CD4-positive, alpha-beta T cell treated with Interleukin-6 at 100 ng/mL for 8 hours (primary cell): ENCODE measurements at places on chromosomes 1 and 21.

DNA sequence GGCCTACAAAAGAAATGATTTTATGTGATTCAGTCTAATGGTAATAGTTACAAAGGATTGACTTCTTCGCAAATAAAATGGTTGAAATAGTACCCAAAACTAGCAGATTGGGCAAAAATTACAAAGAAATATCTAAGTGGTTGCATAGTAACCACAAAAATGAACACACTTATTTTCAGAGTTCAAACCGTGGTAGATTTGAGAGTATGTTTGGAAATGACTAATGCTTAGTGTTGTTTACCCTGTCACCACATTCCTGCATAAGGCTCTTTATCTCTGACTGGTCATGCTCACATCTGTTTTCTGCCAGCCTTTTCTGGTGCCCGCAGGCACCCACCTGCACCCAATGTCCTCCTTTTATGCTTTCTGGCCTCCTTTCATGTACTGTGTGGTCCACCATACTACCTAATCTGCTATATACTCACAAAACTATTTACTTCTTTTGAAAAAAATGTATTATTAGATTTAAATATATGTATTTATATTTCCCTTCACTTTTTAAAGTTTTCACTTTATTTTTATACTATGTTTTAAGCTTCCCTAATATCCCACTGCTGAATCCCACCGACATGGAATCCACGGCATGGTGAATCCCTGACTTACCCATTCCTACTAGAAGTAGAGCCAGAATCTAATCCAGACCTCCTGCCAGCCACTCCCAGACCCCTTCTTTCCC, 30.3 kb downstream of the PTPRC start:
- DNase-seq: peak; percentile 64

DNA sequence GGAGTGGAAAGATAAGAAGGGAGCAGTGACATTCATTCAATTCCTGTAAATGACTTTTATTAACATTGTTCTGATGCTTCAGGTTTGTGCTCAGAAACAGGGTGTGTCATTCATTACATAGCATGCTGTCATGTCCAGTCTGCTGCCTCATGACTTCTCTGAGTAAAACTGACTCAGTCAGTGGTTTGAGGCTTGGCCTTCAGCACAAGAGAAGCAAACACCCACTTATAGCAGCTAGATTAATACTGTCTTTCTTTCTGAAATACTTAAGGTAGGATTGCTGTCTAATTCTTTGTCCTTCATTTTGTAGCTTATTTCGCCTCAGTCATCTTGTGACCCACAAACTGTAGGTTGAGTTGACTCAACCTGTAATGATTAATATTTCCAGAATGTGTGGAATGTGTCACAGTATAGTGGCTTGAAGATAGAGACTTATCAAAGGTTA, 32.9 kb downstream of the RASAL2 start:
- no peak for DNase-seq

GRCh38 chr1:86692641-86693040, 11.7 kb upstream of the SH3GLB1 start:
- no peak for DNase-seq

GRCh38 chr1:191608367-191608766, 549.9 kb upstream of the RGS18 start:
- DNase-seq: no peak
